NCI-H526 (cell line): ENCODE measurements at places on chromosomes 5 and 9.

DNA sequence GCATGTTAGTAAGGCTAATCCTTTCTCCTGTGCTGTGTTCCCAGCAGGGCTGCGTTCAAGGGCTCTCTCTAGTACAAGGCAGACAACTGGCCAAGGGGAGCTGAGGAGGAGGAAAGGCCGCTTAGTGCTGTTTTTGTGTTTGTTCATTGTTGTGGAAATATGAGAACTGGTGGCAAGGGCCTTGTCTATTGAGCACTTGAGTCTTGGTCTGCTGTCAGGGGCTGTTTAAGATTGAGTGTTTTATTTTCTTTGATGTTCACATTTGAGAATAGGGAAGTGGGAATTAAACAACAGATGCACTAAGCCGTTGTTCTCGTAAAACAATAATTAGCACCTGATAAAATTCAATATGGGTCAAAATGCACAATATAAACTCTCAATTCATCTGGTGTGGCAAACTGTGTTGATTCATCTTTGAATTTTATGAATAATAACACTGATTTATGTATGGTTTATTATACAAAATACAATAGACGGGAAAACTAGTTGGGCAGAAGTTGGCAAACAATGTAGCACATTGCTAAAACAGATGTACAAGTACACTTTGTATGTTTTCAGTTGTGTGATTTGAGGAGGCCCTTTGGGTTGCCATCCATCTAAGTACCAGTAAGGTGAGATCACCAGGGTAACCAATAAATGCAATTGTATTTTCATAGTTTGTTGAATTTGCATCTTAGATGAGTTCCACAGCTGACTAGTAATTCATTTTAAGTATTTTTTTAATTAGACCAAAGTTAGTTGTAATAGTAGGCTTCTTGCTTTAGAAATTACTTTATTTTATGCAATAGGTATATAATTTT lies 97.6 kb upstream of the GRHPR start:
- DNase-seq: no peak

DNA sequence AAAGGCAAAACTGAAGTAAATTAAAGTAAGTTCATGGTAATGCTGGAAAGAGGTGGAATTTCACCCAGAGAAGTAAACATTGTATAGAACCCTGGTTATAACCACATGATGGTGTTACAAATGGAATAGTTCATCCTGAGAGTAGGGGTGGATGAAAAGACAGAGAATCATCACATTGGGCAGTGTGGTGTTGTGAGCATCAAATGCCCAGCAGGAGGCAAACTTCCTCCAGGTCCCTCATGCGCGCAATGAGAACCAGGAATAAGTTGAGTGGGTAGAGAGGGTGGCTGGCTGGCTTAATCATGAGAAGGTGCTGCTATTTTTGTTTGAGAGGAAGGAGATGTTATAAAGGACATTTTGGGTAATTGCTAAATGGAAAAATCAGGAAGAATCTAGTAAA lies 163.3 kb upstream of the HMHB1 start:
- DNase-seq: no peak

GRCh38 chr9:20325008-20325407 lies 297.3 kb downstream of the MLLT3 start:
- no peak for DNase-seq

GRCh38 chr5:145247745-145248040 lies 587.4 kb downstream of the PRELID2 start:
- DNase-seq: no peak

DNA sequence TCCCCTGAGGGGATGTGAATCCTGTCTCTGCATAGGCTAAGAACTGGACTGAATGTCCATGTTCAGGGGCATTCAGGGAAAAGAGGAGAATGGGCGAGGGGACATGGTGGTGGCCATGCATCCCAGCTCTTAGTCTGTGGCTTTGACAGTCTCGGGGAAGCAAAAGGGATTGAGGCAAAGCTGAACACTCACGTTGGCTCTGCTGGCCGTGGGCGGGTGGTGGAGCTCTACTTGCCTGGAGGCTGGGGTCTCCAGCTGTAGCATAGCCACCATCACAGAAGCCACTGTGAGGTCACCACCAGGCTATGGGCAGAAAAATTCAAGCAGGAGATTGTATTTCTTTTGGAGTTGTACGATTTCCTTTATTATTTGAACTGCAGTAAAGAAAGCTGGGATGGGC lies 4.1 kb downstream of the GARIN3 start:
- no peak for DNase-seq

DNA sequence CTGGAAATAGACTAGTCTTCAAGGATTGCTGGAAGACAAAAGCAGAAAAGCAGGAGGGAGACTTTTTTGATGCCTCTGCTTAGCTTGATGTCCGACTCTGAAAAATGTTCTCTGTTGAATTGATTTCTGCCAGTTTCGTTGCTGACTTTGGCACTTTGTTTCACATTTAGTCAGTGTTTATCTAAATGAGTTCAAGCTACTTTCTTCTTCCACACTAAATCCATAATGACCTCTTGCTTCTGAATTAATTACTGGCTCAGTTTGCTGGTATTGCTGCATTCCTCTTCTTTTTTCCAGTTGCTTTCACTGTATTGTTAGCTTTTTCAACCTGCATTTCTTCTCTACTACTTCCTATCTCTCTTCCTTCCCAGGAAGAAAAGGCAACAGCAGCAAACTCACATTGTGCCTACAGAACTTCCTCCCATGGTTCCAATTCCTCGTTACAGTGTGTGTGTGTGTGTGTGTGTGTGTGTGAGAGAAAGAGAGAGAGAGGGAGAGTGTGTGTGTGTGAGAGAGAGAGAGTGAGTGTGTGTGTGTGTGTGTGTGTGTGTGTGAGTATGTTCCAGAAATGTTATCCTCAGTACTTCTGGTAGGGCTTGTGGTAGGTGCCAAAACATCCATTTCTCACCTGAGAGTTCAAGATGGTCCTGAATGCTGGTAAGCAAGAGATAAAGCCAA lies 234.8 kb downstream of the CSNK1G3 start:
- DNase-seq: no peak
